SHP77 (cell line): ENCODE measurements at places on chromosomes 3 and 15.

GRCh38 chr15:45180201-45180600 lies 7.6 kb downstream of the SHF start:
- DNase-seq = no peak

- no peak for DNase-seq
Measured at GRCh38 chr3:152243721-152244516, 24.8 kb upstream of the MBNL1 start.

- no peak for DNase-seq
Measured at GRCh38 chr3:36842275-36842674, 77.9 kb upstream of the DCLK3 start.

GRCh38 chr3:100125161-100125938 lies 11.0 kb upstream of the FILIP1L start:
- no peak for DNase-seq

- no peak for DNase-seq
Measured at GRCh38 chr15:68617001-68617400, 38.2 kb downstream of the CORO2B start.

DNA sequence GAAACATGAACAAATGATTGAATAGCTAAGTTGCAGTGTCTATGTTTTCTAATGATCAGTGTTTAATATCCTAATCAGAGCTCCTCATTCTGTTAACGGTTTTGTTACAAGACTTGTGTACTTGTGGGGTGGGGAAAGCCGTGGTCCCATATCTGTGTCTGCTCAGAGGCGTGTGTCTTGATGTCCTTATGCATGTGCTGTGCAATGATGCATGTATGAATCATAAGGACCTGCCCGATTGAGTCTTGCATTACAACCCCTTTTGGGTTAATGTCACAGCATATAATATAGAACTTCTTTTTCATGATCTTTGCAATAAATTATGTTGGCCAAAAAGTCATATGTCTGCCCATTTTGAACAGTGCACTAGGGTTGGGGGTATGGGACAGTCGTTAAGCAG lies 233.4 kb downstream of the ITPR1 start:
- no peak for DNase-seq

DNA sequence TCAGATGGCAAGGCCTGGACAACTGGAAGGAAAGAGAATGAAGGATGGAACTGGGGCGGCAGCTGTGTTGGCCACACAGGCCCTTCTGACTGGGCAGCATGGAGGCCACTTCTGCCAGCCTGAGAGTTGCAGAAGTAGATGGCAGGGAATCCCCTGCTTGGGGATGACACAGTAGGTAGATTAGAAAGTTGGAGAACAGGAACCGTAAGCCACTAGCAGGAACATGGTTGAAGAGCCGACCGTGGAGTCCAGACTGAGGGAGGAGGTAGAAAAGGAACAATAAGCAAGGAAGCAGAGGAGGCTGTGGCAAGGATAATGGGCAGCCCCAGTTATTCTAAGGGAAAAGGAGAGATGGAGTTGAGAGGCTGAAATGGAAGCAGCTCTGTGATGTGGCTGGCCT lies 26.4 kb upstream of the ZNF774 start:
- DNase-seq = no peak

GRCh38 chr3:197525706-197526105 lies 30.1 kb downstream of the BDH1 start:
- DNase-seq = no peak

GRCh38 chr3:17639765-17640164 lies 102.7 kb downstream of the TBC1D5 start:
- peak; percentile 2 for DNase-seq
